Activated CD4-positive, alpha-beta T cell treated with anti-CD3 and anti-CD28 coated beads, Interleukin-10, Interleukin-2, amounts not matched to agents 100 ng/mL and 50 ng/mL, durations not matched to agents 16 hours and 8 hours (primary cell): ENCODE measurements at places on chromosomes 4 and X.

- no peak for DNase-seq
Observed at GRCh38 chrX:19855700-19856381, 31.6 kb downstream of the SH3KBP1 start.

- no peak for DNase-seq
Observed at GRCh38 chr4:150582873-150583286, 929 bp downstream of the MAB21L2 start.

GRCh38 chr4:140109737-140110136 is 44.2 kb downstream of the MAML3 start:
- DNase-seq = no peak

- DNase-seq = no peak
Observed at GRCh38 chr4:19403786-19404370, 847.8 kb upstream of the SLIT2 start.

DNA sequence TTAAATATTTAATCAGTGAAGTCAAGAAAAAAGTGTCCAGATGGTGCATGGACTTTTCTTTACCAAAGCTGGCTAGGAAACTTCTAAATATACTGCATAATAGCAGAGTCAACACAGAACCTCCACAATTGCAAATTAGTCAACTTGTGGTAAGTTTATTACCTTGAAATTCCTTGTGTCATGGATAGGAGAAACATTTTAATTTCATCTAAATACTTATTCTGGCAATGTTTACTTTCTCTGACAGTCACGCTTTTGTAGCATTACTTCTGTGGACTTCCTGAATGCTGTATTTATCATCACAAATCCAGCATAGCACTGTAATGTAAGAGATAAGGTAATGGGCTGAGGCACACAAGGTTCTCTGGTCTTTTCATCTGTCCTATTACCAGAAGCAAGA is 2266.1 kb downstream of the PCDH7 start:
- DNase-seq = no peak

- no peak for DNase-seq
Observed at GRCh38 chr4:45578874-45579273, 545.0 kb downstream of the GABRG1 start.

- DNase-seq = no peak
Observed at GRCh38 chr4:128658214-128658631, 151.3 kb upstream of the JADE1 start.

DNA sequence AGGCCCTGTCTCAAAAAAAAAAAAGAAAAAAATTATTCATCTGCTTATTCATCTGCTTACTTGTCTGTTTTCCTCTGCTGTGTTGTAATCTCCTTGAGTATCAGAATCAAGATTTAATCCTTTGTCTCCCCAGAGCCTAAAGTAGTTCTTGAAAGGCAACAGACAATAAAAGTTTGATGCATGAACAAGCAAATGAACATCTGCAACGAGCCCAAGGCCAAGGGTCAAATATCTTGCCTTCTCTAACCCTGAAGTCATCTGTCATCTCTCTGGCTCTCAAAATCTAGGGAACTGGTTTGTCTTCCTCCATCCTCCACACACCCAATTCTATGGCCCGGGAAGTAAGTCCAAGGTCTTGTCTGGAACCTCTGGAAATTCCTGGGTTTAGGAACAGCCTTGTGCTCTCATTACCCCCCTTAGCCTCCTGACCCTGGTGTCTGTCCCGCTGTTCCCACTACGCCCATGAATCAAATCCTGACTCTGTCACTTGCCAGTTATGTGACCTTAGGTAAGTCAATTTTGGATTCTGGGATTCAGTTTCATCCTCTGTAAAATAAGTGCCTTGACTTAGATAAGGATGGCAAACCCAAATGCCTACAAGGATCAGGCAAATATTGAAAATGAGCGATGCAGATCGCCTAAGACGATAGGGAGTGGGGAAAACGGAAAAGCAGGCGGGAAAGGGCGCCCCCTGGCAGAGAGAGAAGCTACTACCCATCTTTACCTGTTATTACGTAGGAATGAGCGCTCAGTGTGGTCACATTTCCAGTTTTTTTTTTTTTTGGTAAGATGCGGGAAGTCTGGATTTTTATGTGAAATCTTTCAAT is 102.7 kb upstream of the DHX15 start:
- DNase-seq = peak; percentile 2

GRCh38 chr4:182385897-182386296 is 142.7 kb downstream of the TENM3 start:
- no peak for DNase-seq

- DNase-seq = no peak
Observed at GRCh38 chr4:126431049-126431448, 1116.3 kb downstream of the FAT4 start.
